ENCODE measurements at places on chromosomes 2 and 18. TPM values are rescaled to one million over a fixed set of nuclear protein-coding genes. Genes with fewer than 3 reads are reported as not detected.

- no peak for DNase-seq
Observed at GRCh38 chr18:60865801-60866200, 467.4 kb upstream of the CDH20 start.

TMEM247 gene
- total RNA-seq, result not detected

DNA sequence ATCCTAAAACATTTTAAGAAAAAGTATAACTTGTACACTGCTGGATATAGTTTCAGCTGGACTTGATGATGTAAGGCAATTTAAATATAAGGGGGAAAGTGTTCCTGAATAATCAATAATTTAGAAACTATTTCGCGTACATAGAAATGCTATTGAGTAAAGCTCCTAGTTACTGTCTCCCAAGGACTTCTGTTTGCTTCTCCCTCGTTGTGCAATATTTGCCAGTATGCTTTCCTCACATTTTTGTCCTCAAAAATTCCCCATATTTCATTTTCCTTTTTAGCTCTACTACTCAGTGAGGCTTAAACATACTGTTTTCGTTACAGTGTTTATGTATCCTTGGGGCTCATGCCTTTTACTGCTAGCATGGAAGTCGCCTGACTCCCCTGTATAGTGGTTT, 36.9 kb downstream of the ATP9B start:
- no peak for DNase-seq

- no peak for DNase-seq
Observed at GRCh38 chr2:60357996-60358395, 195.5 kb downstream of the BCL11A start.

- DNase-seq, result no peak
Observed at GRCh38 chr2:44296653-44297052, 21.4 kb downstream of the SLC3A1 start.

Measured in dorsolateral prefrontal cortex (tissue), 122 donors.